ENCODE measurements at places on chromosomes 5 and 9. TPM values are rescaled to one million over a fixed set of nuclear protein-coding genes. Genes with fewer than 3 reads are reported as not detected.

The SPATA31D4 gene
- total RNA-seq, result not detected

- H3K27ac ChIP-seq, result no peak overlapping the region
- no peak for DNase-seq
- H3K4me1 ChIP-seq, result no peaks in the 10 kb centered on the region
- H3K27me3 ChIP-seq, result no peaks in the 10 kb centered on the region
- peaks cover 93% of the 10 kb centered on the region for H3K36me3 ChIP-seq
Measured at GRCh38 chr9:33943389-33943788, 105.3 kb downstream of the UBAP2 start.

DNA sequence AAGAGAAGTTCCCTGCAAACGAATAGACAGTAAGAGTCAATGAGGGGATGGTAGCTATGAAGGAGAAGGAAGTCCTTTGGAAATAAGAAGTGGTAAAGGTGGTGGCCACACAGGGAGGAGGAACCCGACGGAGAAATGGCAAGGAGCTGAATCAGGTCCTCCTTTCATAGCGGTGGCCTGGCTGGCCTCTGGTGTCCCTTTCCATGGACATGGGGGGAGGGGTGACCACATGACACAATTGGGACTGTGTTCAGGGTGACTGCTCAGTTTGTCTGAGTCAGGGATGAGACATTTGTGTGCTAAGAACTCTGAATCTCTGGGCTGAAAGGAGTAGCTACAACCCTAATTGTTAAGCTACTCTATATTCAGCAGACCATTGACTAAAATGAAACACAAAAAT, 28.7 kb upstream of the TIMD4 start:
- H3K4me3 ChIP-seq, result no peak overlapping the region
- H3K27me3 ChIP-seq, result no peaks in the 10 kb centered on the region
- no peaks in the 10 kb centered on the region for H3K36me3 ChIP-seq
- H3K27ac ChIP-seq, result no peak overlapping the region
- H3K4me1 ChIP-seq, result no peaks in the 10 kb centered on the region

DNA sequence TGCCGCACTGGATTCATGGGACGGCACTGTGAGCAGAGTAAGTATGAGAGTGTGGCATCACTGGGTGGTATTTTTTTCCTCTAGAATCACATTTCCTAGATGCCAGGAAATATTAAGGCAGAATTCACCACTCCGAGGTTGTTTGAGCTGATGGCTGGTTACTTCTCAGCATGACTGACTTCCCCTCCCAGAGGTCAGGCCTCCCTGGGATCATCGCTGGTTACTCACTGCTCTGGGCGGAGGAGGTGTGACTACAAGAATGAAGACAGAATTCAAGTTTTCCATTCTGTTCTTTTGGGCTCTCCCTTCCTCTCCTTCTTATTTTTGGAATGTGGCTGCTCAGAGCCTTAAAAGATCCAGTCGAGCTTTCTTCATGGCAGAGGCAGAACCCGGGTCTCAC, 76.6 kb upstream of the PRRC1 start:
- no peak overlapping the region for H3K4me3 ChIP-seq
- H3K27me3 ChIP-seq, result no peaks in the 10 kb centered on the region
- no peak overlapping the region for H3K27ac ChIP-seq
- DNase-seq, result no peak
- H3K4me1 ChIP-seq, result no peaks in the 10 kb centered on the region
- no peaks in the 10 kb centered on the region for H3K36me3 ChIP-seq

DNA sequence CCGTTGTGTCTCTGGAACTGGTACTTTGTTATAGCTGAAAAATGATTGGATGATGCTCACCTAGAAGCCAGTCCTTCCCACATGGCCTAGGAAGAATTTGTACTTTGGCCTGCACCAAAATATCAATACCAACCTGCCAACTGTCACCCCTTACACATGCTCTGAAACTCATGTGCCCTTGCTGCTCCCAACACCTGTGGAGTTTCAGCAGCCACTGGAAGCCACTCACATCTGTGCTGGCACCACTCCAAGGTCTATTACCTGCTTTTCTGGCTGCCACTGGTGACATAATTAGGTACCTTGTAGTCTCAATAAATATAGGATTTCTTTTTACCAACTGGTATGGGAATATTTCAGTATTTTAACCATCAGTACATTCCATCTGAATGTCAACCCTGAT, 363.6 kb downstream of the SH3GL2 start:
- H3K36me3 ChIP-seq, result no peaks in the 10 kb centered on the region
- H3K27ac ChIP-seq, result no peak overlapping the region
- no peaks in the 10 kb centered on the region for H3K27me3 ChIP-seq
- H3K4me3 ChIP-seq, result no peak overlapping the region
- no peaks in the 10 kb centered on the region for H3K4me1 ChIP-seq

DNA sequence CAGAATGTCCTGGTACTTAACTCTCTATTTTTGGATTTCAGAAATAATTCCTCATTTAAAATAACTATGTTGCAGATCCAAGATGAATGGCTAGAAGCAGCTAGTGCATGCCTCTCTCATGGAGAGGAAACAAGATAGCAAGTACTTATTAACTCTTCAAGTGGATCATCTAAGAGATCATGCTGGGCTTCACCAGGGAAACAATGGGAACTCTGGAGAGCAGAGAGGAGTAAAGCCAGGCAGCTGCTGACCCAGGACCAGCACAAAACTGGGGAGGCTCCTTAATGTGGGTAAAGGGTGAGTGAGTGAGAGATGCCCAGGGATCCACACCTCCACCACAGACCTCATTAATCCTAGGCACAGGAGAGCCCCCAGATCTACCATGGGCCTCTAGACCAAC, 897.8 kb upstream of the ACO1 start:
- peak; percentile 60 for DNase-seq
- H3K27me3 ChIP-seq, result no peaks in the 10 kb centered on the region
- H3K4me3 ChIP-seq, result peak overlapping the region; percentile 5
- H3K4me1 ChIP-seq, result peaks cover 6% of the 10 kb centered on the region
- no peak overlapping the region for H3K27ac ChIP-seq
- no peaks in the 10 kb centered on the region for H3K36me3 ChIP-seq

The FRMPD1 gene
- 0.52 TPM for total RNA-seq

GRCh38 chr9:133545494-133546286, 11.2 kb downstream of the ADAMTSL2 start:
- no peak overlapping the region for H3K27ac ChIP-seq
- no peak for DNase-seq
- H3K4me3 ChIP-seq, result no peak overlapping the region

DNA sequence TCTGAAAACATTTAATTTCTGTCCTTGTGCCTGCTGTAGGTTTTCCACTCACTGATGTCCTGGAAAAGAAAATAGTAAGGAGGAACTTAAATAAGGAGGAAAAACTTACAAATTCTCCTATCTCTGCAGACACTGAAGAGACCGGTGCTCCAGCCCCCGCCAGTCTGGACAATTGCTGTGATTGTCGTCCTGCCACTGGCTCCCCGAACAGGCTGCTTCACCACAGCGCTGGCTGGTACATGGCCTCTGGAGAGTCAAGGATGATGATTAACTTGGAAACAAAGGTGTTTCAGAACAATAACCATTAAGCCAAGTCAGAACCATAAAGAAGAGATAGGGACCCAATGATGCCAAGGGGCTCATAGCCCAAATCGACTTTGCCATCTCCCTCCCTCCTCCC, 7.3 kb downstream of the PLAC8L1 start:
- peaks cover 7% of the 10 kb centered on the region for H3K4me1 ChIP-seq
- DNase-seq, result no peak
- no peak overlapping the region for H3K27ac ChIP-seq
- no peak overlapping the region for H3K4me3 ChIP-seq
- H3K27me3 ChIP-seq, result no peaks in the 10 kb centered on the region
- H3K36me3 ChIP-seq, result no peaks in the 10 kb centered on the region

DNA sequence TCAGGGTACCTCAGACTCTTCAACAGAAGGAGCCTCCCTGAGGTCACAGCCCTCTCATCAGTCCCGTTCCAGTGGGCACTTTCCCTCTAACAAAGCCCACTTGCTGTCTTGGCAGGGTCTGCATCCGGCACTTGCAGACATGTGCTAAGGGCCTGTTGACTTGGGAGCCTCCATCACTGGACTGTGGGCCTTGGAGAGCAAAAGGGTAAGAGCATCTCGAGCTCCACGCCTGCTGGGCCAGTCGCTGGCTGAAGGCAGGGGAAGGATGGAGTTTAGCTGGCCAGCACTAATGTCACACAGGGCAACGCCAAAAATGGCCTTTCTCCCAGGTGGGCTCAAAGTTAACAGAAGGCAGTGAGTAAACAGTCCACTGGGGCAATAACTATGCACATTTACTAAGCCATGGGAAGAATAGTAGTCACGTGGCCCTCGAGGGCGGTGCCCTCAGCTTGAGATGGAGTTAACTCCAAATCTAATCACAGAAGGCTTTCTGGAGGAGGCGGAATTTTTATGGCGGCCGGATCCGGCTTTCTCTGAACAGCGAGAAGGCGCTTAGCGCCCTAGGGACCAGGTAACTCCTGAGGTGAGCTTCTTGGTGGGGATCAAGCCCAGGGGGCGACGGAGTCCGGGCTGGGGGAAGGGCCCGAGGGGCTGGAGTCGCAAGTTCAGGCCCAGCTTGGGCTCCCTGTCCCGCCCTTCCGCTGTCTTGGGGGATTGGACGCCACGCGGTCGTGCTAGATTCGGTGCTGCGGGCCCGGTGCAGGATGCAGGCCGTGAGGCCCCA, 2.0 kb upstream of the NSD1 start:
- no peak overlapping the region for H3K27ac ChIP-seq
- peak; percentile 84 for DNase-seq
- H3K36me3 ChIP-seq, result peaks cover 20% of the 10 kb centered on the region
- peaks cover 7% of the 10 kb centered on the region for H3K4me1 ChIP-seq
- H3K4me3 ChIP-seq, result peak overlapping the region; percentile 82

GRCh38 chr5:142122121-142122520, 13.5 kb downstream of the NDFIP1 start:
- no peak overlapping the region for H3K27ac ChIP-seq
- no peak for DNase-seq
- H3K27me3 ChIP-seq, result no peaks in the 10 kb centered on the region
- peaks cover 55% of the 10 kb centered on the region for H3K36me3 ChIP-seq
- no peak overlapping the region for H3K4me3 ChIP-seq

The TMEM232 gene
- total RNA-seq, result 4.2 TPM

The ANKRD18B gene
- 9.4 TPM for total RNA-seq

DNA sequence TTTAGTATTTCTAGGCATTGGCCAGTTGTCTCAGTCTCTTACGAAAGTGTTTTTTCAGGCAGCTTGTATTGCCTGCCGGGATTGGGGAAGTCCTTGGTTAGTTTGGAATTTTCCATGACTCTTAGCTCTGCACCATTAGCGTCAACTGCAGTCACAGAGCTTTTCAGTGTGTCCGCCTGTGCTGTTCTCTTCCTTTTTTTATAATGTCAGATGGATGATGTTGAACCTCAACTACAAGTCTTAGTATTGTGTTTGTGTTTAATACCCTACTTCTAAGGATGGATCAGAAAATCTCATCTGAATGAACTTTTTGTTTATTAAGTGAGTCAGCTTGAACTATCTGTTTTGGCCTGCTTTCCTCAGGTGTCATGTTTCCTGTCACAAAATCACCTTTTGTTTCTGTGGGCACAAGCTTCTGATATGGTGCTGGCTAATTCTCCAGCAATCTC, 33.1 kb downstream of the ATP6V0E1 start:
- H3K4me3 ChIP-seq, result peak overlapping the region; percentile 37
- DNase-seq, result no peak

- H3K27ac ChIP-seq, result no peak overlapping the region
- no peaks in the 10 kb centered on the region for H3K36me3 ChIP-seq
Measured at GRCh38 chr9:96177005-96177718, 124.8 kb downstream of the HSD17B3 start.

The TLE1 gene
- total RNA-seq, result 52.9 TPM

DNA sequence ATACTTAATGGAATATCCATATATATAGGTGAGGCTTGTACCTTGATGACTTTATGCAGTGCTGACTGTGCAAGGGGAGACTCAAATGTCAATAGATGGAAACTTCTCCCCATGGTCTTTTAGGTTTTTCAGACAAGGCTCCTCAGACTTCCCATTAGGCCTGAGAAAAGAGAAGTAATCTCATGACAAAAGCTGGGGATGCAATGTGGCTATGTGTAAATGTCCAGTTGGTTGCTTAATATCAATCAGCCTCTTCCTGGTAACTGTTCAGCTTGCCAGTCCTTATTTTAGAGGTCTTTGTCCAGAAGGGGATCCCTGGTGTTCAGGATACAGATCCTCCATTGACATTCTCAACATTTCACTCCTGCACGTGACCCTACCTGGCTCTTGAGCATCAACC, 621.1 kb upstream of the CDH18 start:
- no peaks in the 10 kb centered on the region for H3K27me3 ChIP-seq
- H3K36me3 ChIP-seq, result no peaks in the 10 kb centered on the region
- no peak overlapping the region for H3K27ac ChIP-seq
- H3K4me3 ChIP-seq, result no peak overlapping the region
- no peak for DNase-seq
- no peaks in the 10 kb centered on the region for H3K4me1 ChIP-seq

DNA sequence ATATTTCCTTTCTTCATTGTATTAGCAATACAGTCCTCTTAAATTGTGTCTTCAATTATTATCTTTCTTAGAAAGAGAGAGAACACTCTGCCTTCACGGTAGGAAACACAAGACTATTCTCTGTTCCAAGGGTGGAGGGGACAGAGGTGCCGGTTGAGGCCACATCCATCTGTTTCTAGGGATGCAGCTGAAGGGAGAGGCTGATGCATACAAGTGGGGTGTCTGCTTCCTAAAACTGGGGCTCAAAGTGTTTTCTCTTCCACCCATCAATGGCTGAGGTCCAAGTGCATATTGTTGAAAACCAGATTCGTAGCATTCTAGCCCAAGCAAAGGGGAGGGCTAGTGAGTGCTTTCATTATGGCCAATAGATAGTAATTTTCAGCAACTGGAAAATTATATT, 9.5 kb downstream of the IRX2 start:
- H3K27ac ChIP-seq, result no peak overlapping the region
- peaks cover 27% of the 10 kb centered on the region for H3K36me3 ChIP-seq
- DNase-seq, result peak; percentile 17
- peaks cover 78% of the 10 kb centered on the region for H3K27me3 ChIP-seq

DNA sequence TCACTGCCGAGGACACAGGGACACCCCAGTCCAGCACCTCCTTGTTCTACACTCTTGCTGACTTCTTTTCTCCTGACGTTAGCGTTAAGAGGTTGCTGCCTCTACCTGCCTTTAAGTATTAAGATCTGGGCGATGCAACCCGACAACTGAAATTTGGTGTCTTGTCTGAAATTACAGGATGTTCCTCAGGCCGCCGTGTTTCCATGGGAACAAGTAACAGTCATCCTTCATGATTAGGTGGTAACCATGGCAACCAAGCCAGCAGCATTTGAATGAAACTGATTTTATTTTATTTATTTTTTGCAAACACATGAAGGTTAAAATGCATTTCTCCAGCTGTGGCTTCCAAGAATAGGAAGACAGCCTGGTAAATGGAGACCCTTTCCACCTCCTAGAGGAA, 20.8 kb downstream of the DAB2IP start:
- no peak for DNase-seq
- no peaks in the 10 kb centered on the region for H3K27me3 ChIP-seq
- H3K36me3 ChIP-seq, result peaks cover 12% of the 10 kb centered on the region
- H3K27ac ChIP-seq, result no peak overlapping the region

The IGFBPL1 gene
- 39.0 TPM for total RNA-seq

GRCh38 chr5:16095612-16096011, 84.0 kb downstream of the MARCHF11 start:
- no peaks in the 10 kb centered on the region for H3K4me1 ChIP-seq
- H3K36me3 ChIP-seq, result peaks cover 15% of the 10 kb centered on the region
- H3K27me3 ChIP-seq, result no peaks in the 10 kb centered on the region
- H3K4me3 ChIP-seq, result no peak overlapping the region

GRCh38 chr5:88979726-88980125, 96.7 kb upstream of the MEF2C start:
- no peak overlapping the region for H3K4me3 ChIP-seq
- no peaks in the 10 kb centered on the region for H3K27me3 ChIP-seq
- H3K27ac ChIP-seq, result no peak overlapping the region

- H3K36me3 ChIP-seq, result no peaks in the 10 kb centered on the region
- no peak overlapping the region for H3K4me3 ChIP-seq
- H3K4me1 ChIP-seq, result peaks cover 7% of the 10 kb centered on the region
- DNase-seq, result no peak
- H3K27ac ChIP-seq, result no peak overlapping the region
Measured at GRCh38 chr5:55568654-55569512, 34.1 kb upstream of the PLPP1 start.
